ENCODE measurements at places on chromosomes 2 and 18.

DNA sequence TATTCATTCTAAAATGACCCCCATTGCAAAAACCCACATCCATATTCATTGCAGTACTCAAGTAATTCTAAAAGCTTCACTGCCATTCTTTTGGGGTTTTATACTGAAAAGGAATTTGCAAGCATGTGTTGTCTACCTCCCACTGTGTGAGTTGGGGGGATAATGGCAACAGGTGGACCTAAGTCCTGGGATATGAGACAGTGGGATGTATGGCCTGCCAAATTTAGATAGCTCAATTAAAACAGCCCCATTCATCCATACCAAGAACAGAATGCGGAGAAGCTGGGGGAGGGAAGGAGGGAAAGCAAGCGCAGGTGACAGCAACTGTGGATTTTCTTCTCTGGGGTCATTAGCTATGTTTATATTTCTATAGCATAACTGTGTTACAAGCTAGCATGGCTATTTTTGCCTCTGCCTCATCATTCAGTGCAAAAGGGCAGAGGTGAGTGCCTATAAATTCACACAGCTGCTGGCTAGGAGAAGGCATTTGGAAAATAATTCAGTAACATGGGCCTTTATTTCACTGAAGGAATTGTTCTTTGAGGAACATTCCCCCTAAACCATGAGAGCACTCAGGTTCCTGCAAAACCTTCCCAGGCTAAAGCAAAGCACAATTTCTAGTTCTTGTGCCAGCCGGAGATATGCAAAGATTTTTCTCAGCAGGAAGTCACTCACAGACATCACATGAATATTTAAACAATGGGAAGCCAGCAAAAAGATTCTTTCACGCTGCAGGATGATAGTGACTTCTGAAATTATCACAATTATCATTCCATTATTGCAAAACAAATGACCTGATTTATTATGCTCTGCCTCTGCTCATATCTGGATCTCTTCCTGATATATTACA, 393.9 kb upstream of the ACVR2A start:
- DNase-seq, result no peak

DNA sequence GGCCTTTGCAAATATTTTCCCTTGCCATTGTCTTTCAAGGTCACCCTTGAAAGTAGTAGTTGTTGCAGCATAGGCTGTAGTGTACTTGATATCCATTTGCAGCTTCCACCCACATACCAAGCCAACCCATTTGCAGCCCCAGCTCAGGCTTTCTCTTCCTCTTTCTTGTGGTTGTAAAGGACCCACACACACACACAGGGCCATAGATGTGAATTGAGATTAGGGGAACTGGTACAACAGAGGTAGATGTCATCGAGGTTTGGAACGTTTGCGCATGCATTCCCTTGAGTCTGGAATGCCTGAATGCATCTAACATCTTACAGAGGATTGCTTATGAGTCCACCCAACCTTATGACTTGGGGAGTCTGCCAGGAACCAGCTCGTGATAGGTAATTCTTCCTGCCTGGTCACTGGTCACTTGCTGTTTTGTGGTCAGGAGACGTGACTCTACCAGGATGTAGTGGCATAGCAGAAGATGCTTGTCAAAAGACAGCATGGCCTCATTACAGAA, 91.9 kb downstream of the MRPS9 start:
- DNase-seq, result no peak

DNA sequence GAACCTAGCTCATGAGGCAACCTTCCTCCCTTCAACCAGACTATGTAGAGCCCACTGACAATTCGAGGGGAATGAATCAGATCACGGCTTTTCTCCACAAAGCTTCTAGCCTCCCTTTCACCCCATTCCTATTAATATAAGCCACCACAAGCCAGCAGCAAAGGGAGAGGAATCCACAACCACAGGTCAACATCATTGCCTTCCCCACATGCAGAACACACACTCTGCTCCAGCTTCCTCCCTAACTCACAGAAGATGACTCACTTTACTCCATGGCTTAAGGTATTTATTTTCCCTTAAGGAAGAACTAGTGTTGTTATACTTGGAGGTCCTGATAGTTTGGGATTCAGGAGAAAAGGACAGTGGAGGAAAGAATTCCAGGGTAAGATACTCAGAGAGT, 272.2 kb downstream of the C1D start:
- DNase-seq, result no peak

DNA sequence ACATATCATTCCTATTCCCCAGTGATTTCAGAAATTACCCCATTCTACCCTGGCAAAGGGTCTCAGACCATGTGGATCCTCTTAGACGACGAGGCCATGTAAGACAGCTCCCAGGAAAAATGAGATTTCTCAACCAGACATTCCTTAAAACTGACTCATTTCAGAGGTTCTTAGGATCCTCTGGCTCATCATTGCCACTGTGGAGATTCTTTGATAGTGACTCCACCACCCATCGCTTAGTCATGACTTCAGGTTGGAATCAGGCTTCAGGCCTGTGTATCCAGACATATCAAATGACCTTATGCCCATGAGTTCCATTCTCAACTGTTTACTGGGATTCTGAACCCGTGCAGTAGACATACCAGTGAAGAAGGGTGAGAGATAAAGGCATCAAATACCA, 245.6 kb upstream of the TCF4 start:
- DNase-seq, result no peak

DNA sequence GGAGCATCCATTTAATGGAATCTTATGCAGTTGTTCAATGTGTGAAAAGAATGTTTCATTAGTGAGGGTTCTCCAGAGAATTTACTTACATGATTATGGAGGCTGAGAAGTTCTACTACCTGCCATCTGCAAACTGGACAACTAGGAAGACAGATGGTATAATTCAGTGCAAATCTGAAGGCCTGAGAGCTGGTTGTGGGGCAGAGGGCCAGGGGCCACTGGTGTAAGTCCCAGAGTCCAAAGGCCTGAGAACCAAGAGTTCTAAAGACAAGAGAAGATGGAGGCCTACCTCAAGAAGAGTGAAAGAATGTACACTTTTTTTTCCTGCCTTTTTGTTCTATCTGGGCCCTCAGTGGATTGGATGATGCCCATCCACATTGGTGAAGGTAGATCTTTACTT, 114.8 kb downstream of the DDX1 start:
- DNase-seq, result no peak

GRCh38 chr18:41714872-41715271, 240.2 kb upstream of the PIK3C3 start:
- DNase-seq, result no peak

DNA sequence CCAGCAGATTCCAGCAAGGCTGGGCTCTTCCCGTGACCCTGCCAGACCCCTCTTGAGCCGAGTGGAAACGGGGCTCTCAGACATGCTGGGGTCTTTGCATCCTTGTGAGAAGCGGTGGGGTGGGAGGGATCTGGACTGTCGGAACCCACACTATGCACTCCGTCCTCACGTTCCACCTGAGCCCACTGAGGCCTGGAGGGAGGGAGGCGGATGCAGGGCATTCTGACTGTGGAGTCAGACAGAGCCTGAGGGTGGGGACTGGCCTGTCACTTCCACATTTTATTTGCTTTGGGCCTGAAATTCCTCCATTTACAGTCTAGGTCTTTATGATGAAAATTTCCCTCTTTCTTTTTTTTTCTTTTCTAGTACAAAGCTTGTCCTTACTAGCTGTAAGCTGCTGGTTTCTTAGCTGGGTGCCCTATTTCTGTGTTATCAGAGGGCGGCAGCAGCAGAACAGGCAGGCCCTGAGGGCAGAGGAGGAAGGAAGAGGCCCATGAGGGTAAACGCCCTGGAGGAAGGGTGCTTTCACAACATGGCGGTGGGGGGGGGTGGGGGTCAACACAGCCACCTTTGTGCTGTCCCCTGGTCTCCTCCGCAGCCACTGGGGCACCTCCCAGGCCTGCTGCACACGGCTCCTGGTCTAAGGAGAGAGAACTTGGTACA, 373.5 kb upstream of the MYT1L start:
- DNase-seq, result no peak

GRCh38 chr18:32840962-32841361, 68.1 kb upstream of the KLHL14 start:
- no peak for DNase-seq

- DNase-seq, result no peak
These were observed 43.0 kb upstream of the EFEMP1 start for GRCh38 chr2:55966401-55967118.

GRCh38 chr2:153770359-153770991, 101.2 kb upstream of the GALNT13 start:
- DNase-seq, result no peak

Measured in naive thymus-derived CD4-positive, alpha-beta T cell (primary cell).